ENCODE measurements at places on chromosomes 16 and 17.

DNA sequence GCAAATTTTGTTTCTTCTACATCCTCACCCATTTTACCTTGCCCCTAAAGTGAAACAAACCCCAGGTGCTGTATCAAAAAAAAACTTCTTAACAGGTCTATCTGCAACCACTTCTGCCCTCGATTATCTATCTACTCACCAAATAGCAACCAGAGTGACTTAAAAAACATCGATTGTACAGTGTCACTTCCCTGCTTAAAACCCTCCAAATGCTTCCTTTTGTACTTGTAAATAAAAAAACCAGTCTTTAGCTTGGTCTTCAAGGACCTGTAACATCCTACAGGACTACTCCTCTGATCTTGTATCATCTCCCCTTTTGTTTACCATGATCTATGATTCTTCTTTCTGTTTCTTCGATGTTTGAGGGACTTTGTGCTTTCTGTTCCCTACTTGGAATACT lies 82.7 kb upstream of the CORO6 start:
- no peak for DNase-seq

GRCh38 chr16:57890752-57891111 lies 80.2 kb downstream of the CNGB1 start:
- DNase-seq, result no peak

DNA sequence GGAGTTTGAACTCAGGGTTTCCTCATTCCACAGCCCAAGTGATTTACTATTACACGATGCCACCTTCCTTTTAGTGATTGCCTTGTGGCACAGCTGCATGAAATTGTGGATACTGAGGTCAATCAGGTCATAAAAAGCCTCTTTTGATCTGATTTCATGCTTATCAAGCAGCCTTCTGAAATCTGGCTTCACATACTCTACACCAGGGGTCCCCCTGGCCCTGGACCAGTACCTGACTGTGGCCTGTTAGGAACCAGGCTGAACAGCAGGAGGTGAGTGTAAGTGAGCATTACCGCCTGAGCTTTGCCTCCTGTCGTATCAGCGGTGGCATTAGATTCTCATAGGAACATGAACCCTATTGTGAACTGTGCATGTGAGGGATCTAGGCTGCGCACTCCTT lies 13.8 kb downstream of the SLFN5 start:
- no peak for DNase-seq

- no peak for DNase-seq
Measured at GRCh38 chr17:56678249-56679114, 85.0 kb downstream of the NOG start.

DNA sequence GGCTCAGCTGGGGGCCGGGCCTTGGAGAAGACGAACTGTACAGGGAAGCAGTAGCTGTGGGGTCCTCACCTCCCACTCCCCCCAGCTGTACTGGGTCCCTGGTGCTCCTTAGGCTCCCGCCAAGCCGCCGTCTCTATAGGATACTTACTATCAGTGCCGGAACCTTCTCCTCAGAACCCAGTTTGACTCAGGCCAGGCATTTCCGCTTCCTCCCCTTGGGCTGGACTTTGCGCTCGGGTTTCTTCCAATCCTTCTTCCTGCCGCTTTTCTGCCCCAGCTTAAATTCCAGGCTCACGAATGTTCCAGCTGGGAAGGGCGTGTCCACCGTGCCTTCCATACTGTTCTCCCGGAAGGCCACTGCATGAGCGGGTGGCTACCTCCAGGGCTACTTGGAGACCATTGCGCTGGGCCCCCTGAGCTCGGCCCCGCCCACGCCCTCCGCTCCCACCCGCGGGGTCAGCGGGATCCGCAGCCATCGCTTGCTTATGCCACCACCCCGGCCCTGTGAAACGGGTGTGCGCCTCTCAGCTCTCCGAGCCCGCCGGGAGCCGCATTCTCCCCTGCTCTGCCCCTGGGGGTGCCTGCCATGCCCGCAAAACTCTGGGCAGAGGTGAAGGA lies 1795.9 kb downstream of the TP53TG3F start:
- DNase-seq, result no peak

GRCh38 chr17:3905017-3905520 lies 11.2 kb downstream of the P2RX1 start:
- no peak for DNase-seq
